NCI-H526 (cell line): ENCODE measurements at places on chromosomes 5 and 9.

DNA sequence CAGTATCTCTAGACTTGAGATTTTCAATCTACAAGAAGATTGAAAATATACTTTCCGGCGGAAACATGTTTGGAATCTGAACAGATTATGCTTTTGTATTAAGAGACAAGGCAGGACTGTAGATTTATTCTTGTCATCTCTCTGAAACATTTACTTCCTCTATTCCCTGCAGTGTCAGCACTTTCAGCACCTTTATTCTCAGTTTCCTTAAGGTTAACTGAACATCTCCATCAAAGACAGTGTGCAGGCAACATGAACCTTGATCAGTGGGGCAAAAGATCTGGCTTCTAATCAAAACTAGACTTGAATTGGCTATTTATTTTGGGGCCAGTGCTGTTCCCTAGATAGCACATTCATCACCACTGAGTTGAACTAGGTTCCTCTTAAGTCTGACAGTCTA lies 129.9 kb upstream of the HCN1 start:
- DNase-seq: no peak

- no peak for DNase-seq
Measured at GRCh38 chr5:74261866-74262265, 378.7 kb downstream of the ENC1 start.

- DNase-seq: no peak
Measured at GRCh38 chr5:17763301-17763700, 129.0 kb downstream of the TAF11L14 start.

- no peak for DNase-seq
Measured at GRCh38 chr9:6901180-6901579, 143.4 kb downstream of the KDM4C start.

- no peak for DNase-seq
Measured at GRCh38 chr5:105934171-105934570, 1736.6 kb downstream of the EFNA5 start.
